Jurkat, Clone E6-1 (cell line): ENCODE measurements at places on chromosomes 7 and 10.

GRCh38 chr7:128921866-128922440 is 11.4 kb upstream of the KCP start:
- DNase-seq, result no peak

- DNase-seq, result no peak
Observed at GRCh38 chr7:3791327-3791726, 490.3 kb downstream of the SDK1 start.

DNA sequence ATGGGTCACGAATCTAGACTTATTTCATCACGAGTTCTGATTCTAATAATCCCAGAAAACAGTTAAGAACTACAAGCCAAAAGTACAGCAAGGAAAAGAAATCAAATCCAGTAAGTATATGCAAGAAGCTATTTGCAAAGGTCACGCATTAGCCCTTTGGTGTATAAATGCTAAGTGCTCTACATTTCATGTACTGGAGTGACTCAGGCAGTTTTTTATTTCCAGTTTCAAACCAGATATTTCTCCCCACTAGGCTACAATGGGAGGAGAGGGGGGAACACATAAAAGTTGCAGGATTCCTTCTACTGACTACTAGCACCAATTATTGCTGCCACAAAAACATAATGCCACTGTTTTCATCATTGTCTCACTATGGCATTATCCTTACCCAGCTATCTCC is 148.0 kb downstream of the NRCAM start:
- DNase-seq, result no peak

DNA sequence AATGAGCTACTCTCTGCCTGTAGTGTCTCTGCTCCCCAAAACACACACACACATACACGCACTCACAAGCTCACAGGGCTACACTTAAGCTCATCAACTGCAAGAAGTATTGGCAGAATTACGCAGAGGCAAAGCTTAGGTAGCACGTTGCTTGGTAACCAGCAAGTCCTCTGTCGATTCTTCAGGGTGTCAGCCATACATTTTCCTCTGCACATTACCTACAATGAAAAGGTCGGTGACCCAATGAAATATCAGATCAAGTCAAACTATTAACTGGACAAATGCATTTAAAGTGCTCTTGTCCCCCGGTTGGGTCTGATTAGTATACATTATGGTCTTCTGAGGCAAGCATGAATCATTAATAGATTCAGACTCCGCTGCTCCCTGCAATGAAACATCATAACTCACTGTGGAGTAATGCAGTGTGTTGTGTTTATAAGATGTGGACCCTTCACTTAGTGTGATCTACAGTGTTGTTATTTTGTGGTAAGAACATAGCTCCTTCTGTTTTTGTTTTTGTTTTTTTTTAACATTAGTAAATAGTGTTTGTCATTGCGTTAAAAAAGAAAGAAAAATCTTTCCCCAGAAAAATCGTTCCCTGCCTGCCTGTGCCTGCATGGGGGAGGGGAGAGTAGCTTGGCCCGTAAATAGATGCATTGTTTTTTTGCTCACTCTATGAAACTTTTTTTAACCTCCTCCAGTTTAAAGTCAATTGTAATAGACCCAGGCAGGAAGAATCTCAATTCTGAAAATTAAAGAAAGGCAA is 325.5 kb downstream of the SFMBT2 start:
- no peak for DNase-seq

DNA sequence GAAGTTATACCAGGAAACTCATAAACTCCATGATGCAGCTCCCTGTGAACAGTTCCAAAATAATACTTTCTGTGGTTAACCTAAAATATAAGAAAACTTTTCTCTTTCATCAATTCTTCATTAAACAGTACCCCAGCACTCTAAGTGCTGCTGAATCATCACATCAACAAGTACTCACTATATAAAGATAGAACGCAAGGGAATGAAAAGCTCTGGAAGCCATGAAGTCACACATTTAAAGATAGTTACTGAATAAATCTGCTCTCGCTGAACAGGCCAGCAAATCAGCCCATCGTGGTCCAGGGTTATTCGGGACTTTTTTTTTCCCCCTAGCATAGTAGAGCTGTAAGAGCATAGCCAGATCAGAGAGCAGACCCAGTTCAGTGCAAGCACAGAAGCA is 254.3 kb downstream of the IPMK start:
- DNase-seq, result no peak
